Endodermal cell (in vitro differentiated cells): ENCODE measurements at places on chromosomes 4 and X. TPM values are rescaled to one million over a fixed set of nuclear protein-coding genes. Genes with fewer than 3 reads are reported as not detected.

The OPHN1 gene
- total RNA-seq = 4.9 to 5.7 TPM (median 5.0 TPM) in 3 replicates

The SLC25A14 gene
- 14.1 and 15.4 TPM in 2 replicates for total RNA-seq

The UGT2B10 gene
- total RNA-seq = not detected in 2 replicates

The ITIH6 gene
- total RNA-seq = not detected in 3 replicates

The COL25A1 gene
- total RNA-seq = 4.0 and 4.9 TPM in 2 replicates

The CCNB3 gene
- total RNA-seq = 0.07 to 0.13 TPM in 2 of 3 replicates, not detected in the other
